Uterus (tissue), 4 donors: ENCODE measurements at places on chromosomes 6 and 20. TPM values are rescaled to one million over a fixed set of nuclear protein-coding genes. Genes with fewer than 3 reads are reported as not detected.

- no peak for DNase-seq
These were observed 119.9 kb upstream of the CEP85L start for GRCh38 chr6:118771253-118771652.

DNA sequence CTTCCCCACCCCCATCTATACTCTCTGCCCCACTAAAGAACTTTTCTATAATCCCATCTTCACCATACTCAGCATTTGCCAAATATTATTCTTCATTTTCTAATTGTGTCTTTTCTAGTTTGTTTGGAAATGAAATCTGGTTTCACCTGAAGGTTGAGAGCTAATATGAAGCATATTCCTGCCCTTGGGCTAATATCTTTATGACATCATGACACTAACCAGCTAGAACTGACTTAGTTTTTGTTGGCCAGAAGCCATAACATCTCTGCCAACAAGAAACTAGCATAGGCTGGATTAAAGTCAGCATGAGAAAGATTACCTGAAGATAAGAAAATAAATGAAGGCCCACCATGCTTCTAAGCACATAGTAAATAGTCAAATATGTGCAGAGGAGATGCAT lies 16.7 kb downstream of the UNC5CL start:
- DNase-seq = no peak

DNA sequence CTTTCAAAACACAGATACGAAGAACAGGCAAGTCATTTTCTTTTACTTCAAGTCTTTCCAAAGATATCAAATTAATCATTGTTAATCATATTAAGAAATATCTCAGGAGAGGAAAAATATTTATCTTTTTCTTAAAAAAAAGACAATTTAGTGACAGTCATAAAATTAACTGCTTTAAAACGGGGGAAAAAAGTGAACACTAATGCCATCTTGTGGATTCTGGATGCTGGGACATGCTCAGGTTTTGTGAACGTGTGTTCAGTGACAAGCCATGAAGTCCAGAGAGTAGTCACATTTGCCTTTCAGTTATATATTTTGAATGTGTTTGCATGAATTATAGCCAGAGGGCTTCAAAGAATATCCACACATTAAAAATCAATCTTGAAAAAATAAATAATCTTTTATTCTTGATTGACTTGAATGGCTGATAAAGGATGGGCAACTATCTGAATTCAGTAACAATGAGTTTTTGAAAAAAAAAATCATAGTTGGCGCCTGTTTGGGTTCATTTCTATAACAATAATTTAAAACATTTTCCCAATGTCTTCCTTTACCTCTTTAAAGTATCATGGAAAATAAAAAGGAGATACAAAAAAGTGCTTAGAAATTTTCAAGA lies 74.7 kb upstream of the NOX3 start:
- no peak for DNase-seq

DNA sequence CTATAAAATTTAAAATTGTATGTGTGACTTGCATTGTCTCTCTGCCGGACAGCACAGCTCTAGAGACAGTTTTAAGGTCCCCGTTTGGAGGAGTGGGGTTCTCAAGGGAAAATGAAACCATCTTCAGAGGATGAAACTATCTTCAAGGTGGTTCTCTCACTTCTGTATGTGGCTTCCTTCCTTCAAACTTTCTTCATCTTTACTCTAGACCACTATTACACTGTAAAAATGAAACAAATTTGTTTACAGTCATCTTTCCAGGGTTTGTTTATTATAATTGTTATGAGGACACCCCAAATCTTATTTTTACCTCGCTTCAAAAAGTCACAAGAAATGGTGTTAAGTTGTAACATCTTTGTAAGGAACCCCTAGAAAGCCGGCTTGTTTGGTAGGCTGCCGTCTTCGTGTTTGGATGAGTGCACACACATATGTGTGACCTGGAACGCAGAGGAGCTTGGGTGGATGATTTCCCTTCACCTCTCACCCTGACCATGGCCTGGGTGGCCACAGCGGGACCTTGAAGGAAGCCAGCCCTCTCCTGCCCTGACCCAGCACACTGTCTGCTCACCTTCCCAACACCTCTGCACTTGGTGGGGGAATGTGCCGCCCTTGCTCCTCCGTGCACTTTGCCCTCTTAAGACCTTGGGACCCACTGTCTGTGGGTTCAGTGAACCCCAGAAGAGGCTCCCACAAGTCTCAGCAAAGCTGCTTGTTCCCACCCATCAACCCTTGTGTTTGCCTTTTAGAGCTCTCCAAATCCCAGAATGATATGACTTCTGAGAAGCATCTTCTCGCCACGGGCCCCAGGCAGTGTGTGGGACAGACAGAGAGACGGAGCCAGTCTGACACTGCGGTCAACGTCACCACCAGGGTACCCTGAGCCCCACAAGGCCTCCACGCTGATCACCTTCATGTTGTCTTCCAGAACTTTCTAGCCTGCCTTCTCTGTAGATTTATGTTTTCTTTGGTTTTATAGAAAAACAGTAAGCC lies 67.8 kb downstream of the SYTL3 start:
- DNase-seq = no peak

DNA sequence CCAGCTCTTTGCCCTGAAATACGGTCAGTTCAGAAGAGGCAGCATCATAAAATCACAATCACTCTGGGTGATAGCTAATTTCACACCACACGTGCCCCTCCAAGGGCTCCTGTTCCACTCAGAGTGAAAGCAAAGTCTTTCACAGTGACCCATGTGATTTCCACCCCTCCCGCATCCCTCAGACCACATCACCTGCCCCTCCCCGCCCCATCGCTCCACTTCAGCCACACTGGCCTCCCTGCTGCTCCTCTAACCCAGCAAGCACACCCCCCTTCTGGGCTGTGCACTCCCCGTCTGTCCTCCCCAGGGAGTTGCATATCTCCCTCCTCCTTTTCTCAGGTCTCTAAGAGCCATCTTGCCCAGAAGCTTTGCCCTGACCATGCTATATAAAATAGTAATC lies 74.5 kb downstream of the PSMG4 start:
- no peak for DNase-seq

- DNase-seq = no peak
These were observed 25.5 kb upstream of the LTV1 start for GRCh38 chr6:143817621-143818020.

- DNase-seq = no peak
These were observed 190.0 kb upstream of the BTBD3 start for GRCh38 chr20:11727708-11728107.

GRCh38 chr20:32439132-32439829 lies 81.2 kb downstream of the ASXL1 start:
- DNase-seq = no peak

- no peak for DNase-seq
These were observed 95.5 kb downstream of the PPP1R14C start for GRCh38 chr6:150238336-150238741.

- DNase-seq = no peak
These were observed 216.1 kb downstream of the LMBRD1 start for GRCh38 chr6:69580706-69581105.

GRCh38 chr6:100695445-100695844 lies 185.7 kb downstream of the ASCC3 start:
- no peak for DNase-seq

- no peak for DNase-seq
These were observed 237.8 kb downstream of the SYNE1 start for GRCh38 chr6:152399399-152399798.

DNA sequence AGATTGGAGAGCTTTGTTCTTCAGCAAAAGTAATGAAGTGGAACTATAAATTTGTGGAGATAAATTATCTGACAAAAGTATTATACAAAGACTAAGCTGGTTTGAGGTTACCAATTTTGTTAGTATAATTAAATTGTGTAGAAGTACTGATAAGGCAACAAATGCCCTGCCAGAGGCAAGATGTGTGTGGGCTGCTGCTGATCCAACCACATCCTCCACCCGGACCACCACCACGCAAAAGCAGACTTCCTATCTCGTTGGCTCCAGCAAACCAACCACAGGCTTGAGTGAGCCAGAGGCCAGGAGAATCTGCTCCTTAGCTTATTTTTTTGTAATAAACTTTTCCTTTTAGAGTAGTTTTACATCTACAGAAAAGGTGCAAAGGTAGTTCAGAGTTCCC lies 1.1 kb upstream of the MYLK4 start:
- no peak for DNase-seq

GRCh38 chr6:36032261-36032660 lies 4.7 kb downstream of the MAPK14 start:
- DNase-seq = no peak

DNA sequence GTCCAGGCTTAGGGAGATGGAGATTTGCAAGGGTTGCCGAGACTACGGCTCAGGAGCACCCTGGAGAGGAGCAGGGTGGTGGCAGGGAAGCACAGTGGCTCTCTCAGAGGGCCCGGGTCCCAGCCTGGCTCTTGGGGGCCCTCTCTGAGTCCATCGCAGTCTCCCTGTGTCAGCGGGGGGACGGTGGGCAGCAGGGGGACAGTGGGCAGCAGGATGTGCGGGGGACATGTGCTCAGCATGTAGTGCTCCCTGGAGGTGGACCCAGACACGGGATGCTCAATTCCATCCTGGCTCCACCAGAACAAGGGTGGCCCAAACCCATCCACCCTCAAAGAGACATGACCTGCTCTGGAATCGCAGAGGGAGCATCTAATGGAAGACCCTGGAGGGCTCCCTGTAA lies 43.0 kb upstream of the ZBP1 start:
- peak; percentile 8 for DNase-seq

DNA sequence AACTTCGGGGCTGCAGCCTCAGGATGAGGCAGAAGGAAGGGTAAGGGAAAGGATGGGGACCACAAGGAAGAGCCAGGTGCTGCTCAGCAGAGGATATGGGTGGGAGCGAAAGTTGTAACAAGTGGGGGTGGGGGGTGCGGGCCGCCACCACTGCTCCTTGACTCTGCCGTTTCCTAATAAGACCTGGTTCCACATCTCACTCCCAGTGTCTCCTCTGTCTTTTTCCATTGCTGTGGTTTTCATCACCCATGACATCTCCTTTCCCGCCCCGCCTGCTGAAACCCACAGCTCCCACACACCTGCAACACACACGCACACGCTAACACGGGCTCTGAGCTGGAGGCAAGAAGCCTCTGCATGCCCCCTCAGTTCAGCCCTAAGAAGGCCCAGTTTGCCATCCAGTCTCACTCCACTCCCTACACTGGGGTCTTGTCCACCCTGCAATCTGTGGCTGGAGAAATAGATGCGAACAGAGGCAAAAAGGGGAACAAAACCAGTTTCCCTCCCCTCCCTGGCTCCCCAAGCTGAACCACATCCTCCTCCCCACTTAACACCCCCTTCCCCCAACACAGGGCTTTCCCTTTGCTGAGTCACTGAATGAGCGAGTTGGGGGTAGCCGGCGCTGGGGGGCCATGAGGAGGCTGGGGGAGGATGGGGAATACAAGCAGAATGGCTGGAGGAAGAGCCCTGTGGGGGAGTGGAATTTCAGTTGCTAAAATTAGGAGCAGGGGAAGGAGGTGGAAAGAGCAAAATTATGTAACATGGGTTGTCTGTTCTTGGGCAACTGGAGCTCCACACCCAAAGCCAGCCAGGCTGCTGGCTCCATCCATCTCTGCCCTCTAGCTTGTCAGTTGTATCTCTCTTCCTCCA lies 11.5 kb downstream of the NFKBIL1 start:
- DNase-seq = peak; percentile 40

GRCh38 chr6:156731396-156731795 lies 45.8 kb upstream of the ARID1B start:
- DNase-seq = no peak

The SAMD5 gene
- 15.0 TPM for total RNA-seq

The BANF2 gene
- total RNA-seq = not detected

The OR2H1 gene
- not detected for total RNA-seq

The PRL gene
- not detected for total RNA-seq

The TFAP2D gene
- total RNA-seq = not detected

The CFB gene
- total RNA-seq = 6.2 TPM

The CYP39A1 gene
- 3.9 TPM for total RNA-seq

The RAET1L gene
- not detected for total RNA-seq

The SLC17A2 gene
- total RNA-seq = not detected

The TFAP2A gene
- total RNA-seq = not detected

The TGM3 gene
- total RNA-seq = not detected
